ENCODE measurements at places on chromosomes 4 and X.

DNA sequence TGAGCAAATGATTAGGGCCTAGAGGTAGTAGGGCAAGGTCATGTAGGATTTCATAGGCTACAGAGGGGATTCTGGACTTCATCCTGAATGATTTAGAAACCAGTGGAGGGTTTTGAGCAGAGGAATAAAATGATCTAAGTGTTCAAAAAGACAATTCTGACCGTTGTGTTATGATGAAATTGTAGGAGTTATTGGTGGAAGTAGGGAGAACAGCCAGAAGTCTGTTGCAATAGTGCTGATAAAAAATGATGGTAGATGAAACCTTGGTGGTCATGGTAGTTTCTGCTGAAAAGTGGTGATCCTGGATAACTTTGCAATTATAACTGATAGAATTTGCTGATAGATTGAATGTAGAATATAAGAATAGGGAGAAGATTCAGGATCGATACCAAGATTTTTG lies 60.2 kb downstream of the MID1IP1 start:
- DNase-seq, result no peak

DNA sequence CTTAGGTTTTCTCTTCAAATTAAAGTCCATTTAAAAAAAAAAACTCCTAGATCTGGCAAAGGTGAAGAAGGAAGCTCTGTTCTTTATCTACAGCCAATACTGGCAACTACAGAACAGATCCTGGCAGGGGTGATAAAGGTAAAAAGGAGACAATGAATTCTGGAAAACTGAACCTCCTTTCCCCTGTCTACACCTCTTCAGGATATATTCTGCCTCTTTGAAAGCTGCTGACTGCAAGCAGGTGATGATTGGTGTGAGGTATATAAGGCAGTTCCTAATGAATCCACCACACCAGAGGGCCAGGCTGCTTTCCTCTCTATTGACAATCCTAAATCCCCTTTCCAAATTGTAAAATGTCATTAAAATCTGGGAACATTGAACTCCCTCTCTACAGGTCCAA lies 370.1 kb downstream of the PPP3CA start:
- no peak for DNase-seq

DNA sequence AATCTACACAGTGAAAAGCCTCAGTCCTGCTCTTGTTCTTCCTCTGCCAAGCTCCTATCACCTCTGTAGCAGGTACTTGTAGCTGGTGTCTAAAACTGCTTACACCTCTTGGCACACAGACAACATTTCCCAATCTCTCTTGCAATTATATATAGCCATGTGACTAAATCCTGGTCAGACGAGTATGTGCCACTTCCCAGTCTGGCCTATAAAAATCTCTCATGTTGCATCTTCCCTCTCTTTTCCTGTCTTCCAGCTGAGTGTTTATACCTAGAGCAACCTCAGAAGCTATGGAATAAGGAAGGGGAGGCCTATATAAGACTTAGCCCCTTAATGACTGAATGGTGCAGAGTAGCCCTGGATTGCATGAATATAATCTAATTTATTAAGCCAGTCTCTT lies 105.8 kb downstream of the RNF150 start:
- no peak for DNase-seq

DNA sequence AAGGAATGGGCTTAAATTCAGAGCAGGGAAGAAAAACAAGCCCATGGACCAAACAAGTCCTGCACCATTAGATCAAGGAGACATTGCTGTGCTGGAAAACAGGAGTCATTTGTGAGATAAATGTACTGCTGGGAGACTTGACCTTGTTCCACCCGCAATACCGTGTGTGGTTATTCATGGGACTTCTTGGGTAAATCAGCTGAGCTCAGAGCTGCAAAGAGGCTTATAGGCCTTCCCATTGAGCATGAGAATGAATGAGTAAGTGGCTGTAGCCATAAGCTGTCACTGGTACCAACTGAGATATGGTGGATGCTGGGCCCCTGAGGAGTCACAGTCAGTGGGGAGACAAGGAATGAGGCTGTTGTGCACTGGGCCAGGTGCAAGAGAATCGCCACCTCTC lies 2.3 kb upstream of the CYTL1 start:
- DNase-seq, result no peak

DNA sequence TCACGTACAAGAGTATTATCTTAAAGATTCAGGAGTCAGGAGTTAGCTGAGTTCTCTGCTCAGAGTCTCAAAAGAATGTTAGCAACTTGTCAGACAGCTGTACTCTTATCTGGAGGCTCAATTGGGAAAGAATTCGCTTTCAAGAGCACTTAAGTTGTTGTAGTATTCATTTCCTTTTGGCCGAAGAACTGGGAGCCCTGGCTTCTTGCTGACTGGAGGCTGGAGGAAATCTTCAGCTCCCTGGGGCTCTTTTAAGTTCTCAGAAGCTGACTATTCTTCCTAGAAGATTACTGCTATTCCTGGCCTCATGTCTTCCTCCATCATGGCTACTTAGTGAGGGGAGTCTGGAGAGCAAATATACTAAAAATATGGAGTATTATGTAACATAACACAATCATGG lies 587.2 kb downstream of the EPHA5 start:
- DNase-seq, result no peak

GRCh38 chrX:30212172-30212571 lies 3.2 kb upstream of the MAGEB2 start:
- no peak for DNase-seq

DNA sequence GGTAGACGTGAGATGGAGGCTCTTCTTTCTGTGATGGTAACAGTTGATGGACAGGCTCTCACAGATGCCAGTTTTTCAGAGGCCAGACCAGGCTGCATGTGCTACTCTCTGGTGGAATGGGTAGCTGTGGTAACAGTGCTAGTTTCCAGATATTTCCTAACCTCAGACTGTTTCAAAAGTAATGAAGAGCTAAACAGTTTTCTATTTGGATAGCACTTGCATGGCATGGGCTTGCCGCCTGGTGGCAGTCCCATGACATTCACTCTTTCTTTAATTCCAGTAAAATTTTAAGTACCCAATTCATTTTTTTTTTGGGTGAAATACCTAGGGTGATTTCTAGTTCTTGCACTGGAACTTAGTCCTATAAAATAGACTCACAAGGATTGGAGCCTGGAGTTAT lies 220.2 kb upstream of the MAD2L1 start:
- no peak for DNase-seq

DNA sequence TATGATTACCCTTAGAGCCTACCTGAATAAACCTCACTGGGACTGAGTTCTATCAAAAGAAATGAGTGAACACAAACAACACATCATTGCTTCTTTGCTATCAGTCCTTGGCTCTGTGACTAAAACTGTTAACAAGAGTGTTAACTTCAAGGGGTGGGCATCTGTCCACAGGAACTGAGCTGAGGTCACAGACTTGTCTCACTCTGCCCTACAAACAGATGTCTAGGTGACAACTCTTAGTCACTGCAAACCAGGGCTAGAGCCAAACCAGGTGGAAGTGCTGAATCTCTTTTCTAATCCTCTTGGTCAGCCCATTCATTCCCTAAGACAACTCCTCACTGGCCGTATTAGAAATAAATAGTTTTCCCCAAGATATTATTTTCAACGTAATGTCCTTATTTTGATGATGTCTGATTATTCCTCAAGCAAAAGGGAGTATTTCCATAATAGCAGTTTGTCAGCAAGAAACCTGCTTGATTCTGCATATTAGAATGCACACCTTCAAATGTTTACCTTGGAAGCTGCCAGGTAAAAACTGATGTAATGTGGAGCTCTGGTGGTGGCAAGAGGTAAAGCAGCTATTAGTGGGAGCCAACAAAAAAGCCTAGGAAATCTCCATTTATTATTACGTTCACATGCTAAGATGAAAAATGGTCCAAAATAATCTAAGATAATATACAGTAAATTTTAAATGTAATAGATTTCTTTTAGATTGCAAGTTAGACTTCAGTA lies 4.0 kb downstream of the COL25A1 start:
- DNase-seq, result no peak

Measured in NCI-H2171 (cell line).